ENCODE measurements at places on chromosomes 16 and 17. TPM values are rescaled to one million over a fixed set of nuclear protein-coding genes. Genes with fewer than 3 reads are reported as not detected.
A peak's percentile ranks its signal among the peaks of the same experiment; 100 is the strongest.

PPL gene
- total RNA-seq = 184 TPM

DNA sequence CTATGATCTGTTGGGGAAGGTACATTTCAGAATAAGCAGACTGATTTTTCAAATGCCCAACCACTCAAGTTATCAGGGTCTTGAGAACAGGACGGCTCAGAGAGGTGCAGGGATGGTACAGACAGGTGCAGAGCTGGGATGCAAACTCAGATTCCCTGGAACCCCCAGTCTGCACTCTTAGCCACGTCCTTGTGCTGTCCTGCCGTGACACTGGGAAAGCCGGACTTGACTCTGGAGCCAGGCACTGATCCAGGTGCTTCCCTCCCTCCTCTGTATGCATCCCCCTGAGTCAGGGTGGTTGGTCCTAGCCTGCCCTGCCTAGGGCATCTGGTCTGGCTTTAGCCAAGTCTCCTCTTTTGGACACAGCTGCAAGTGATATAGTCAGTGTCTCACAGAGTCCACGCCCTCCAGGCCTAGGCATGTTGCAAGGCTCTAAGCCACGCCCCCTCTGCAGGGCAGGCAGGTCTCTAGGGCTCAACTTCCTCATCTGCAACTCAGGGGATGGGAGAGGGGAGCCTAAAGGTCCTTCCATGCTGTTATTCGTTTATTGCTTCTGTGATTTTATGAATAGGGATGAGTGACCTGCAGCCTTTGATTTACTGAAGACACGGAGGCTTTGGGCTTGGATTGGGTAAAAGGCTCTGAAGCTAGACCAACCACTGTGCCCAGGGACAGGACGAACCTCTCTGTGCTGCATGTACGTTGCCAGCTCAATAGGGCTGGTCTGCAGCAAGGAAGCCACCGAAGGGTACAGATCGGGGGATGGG, 97.3 kb downstream of the SDK2 start:
- H3K4me3 ChIP-seq = no peak overlapping the region
- H3K4me1 ChIP-seq = no peaks in the 10 kb centered on the region
- H3K27me3 ChIP-seq = peaks cover 100% of the 10 kb centered on the region
- no peak overlapping the region for H3K27ac ChIP-seq

DNA sequence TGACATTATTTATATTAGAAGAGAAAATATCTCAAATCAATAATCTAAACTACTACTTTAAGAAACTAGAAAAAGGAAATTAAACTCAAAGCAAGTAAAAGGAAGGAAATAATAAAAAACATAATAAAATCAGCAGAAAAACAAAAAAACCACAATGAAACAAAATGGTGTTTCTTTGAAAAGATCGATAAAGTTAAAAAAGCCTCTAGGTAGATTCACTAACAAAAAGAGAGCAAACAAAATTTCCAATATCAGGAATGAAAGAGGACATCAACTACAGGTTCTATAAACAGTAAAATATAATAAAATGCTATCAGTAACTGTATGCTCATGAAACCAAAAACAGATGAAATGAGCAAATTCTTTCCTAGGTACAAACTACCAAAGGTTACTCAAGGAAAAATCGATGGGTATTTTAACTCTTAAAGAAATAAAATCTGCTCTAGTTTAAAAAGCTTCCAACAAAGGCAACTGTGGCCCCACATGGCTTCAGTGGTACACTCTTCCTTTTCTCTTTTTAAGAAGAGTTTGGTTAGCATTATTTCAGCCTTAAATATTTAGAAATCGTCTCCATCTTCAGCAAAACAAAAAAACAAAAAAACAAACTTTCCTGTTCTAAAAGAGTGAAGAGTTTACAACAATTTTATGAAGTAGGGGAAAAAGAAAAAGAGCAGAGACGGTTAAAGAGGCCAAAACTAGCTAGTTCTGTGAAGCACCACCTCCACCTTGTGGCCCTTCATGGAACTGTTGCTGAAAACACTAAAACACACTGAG, 102.2 kb downstream of the TRIM37 start:
- H3K27me3 ChIP-seq = no peaks in the 10 kb centered on the region
- peak; percentile 43 for DNase-seq
- H3K36me3 ChIP-seq = peaks cover 4% of the 10 kb centered on the region
- no peak overlapping the region for H3K27ac ChIP-seq
- H3K4me1 ChIP-seq = no peaks in the 10 kb centered on the region
- H3K4me3 ChIP-seq = no peak overlapping the region

- H3K27ac ChIP-seq = peak overlapping the region; percentile 93
- H3K36me3 ChIP-seq = no peaks in the 10 kb centered on the region
- peak overlapping the region; percentile 45 for H3K4me3 ChIP-seq
- H3K4me1 ChIP-seq = peaks cover 39% of the 10 kb centered on the region
Measured at GRCh38 chr17:75124041-75124818, 7.3 kb downstream of the NT5C start.

Measured in PC-9 (cell line).